ENCODE measurements at places on chromosomes 5 and 9.

- no peak for DNase-seq
Observed at GRCh38 chr5:66655395-66656324, 59.5 kb downstream of the MAST4 start.

- no peak for DNase-seq
Observed at GRCh38 chr5:143135832-143136551, 267.5 kb downstream of the NR3C1 start.

GRCh38 chr9:105328872-105329718, 84.6 kb downstream of the SLC44A1 start:
- DNase-seq = no peak

GRCh38 chr9:133301253-133302230, 26.5 kb upstream of the ABO start:
- DNase-seq = no peak

GRCh38 chr5:393846-394275, 49.1 kb upstream of the EXOC3 start:
- DNase-seq = no peak

GRCh38 chr5:177456976-177457851, 10.6 kb downstream of the PRR7 start:
- peak; percentile 90 for DNase-seq

All from erythroblast (primary cell).